ENCODE measurements at places on chromosomes 12 and 14.

GRCh38 chr14:32706721-32707519 is 231.8 kb upstream of the NPAS3 start:
- no peak for DNase-seq

- DNase-seq, result peak; percentile 12
Observed at GRCh38 chr14:106185837-106186233, 659.5 kb downstream of the TMEM121 start.

DNA sequence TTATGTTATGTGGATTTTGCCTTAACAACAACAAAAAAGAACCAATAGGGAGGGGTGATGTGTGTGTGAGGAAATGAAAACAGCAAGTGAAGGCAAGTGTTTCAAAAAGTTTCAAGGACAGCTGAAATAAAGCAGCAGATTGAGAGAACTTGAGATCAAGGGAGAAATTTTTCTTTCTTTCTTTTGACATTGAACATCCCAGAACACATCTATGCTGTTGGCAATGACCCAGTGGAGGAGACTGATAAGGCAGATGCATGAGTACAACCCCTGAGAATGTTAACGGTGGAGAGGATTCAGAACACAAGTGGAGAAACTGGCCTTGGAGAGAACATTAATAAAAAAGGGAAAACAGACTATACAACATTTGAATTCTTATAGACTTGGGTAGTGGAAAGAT is 2.9 kb downstream of the LLPH start:
- DNase-seq, result no peak

DNA sequence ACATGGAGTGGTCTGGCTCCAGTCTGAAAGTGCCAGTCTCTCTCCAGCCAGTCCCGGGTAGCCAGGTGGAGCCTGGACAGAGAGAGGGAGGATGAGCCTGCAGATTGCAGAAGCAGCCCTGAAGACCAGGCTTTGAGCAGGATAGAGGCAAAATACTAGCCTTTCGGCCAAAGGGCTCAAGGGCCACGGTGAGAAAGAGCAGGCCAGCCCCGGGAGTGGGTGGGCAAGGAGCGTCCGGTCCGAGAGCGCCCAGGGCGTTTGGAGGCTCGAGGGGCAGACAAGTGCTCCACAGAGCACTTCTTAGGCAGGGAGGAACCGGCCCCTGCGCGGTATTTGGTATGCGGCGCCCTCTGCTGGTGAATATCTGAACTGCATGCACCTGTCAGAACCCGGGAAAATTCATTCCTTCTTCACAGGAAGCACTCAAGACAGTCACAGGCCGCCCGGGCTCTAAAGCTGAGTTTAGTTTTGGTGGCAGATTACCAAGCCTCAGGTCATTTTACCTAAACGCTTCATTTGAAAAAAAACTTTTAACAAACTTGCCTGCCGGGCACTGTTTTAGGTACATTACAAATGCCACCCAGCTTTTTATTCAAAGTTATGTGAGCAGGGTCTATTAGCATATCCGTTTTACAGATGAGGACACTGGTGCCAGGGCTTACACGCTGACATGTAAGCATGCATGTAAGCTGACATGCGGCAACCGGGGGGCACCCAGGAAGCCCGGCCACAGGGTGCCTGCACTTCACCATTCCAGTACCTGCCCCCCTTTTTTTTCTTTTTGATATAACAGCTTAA is 21.0 kb upstream of the PSMC1 start:
- DNase-seq, result peak; percentile 85

- peak; percentile 48 for DNase-seq
Observed at GRCh38 chr12:41724216-41724615, 420.5 kb downstream of the GXYLT1 start.

GRCh38 chr12:40068416-40068815 is 37.5 kb downstream of the SLC2A13 start:
- no peak for DNase-seq

DNA sequence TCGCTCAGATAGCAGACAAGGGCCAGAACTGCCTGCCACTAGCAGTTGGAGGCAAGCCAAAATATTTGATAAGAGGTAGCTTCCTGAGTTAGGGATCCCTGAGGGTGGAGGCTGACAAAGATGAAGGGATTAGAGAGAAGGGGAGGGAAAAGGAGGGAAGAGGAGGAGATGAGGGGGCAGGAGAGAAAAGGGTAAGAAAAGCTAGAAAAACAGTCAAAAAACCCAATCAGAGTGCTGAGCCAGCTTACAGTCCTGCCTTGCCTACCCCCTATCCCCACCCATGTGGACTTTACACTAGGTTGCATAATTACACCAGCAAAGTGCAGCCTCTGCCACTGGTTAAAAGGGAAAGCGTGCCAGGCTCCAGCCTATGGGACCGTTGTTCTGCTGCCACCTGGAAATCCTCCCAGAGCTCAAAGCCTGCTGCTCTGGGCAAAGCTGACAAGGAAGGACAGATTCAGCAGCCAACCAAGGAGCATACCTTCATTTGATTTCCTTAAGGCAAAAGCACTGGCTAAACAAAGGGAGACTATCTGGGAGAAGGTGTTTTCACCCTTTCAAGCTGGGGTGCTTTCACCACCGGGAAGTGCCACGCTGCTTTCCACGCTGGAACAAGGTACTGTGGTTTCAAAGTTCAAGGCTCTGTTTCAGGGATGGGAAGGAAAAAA is 3.8 kb upstream of the NUMB start:
- peak; percentile 88 for DNase-seq

DNA sequence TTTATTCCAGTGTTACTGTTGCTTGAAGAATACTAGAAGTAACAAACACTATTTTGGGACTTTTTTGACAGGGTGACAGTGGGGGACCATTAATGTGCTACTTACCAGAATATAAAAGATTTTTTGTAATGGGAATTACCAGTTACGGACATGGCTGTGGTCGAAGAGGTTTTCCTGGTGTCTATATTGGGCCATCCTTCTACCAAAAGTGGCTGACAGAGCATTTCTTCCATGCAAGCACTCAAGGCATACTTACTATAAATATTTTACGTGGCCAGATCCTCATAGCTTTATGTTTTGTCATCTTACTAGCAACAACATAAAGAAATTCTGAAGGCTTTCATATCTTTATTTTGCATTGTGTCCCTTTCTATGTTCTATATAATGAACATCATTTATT is 44.5 kb downstream of the TMPRSS12 start:
- DNase-seq, result no peak

DNA sequence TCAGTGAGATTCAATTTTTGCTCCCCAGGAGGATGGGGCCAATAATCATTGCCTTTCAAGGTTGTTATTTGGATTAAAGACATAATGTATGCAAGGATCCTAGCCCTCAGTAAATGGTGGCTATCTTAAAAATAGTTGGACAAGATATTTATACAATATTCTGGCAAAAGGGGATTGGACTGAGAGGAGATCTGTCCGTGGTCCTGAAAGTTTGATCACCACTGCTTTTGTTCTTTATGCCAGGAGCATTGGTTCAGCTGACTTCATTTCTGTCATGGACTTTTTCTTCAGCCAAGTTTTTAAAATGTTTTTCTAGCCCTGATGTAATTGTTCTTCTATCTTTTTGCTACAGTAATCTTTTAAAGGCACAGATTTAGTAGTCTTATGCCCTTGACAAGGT is 70.2 kb upstream of the TCL1A start:
- DNase-seq, result peak; percentile 34

DNA sequence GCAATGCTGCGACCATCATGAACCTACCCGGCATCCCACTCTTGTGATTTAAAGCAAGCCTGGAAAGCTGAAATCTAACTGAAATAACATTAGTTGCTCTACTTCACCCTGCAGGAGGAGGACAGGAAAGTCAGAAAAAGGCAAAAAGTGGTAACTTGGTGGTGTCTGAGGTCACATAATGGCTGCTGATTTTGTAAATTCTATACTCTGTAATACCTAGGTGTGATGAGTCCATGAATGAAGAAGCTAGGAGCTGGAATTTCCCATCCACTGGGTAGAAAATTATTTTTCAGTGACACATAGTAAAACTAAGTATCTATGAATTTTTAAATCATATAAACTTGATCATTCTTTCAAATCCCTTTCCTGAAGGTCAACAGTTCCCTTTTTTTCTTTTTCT is 183.8 kb downstream of the FOXN3 start:
- DNase-seq, result no peak

- DNase-seq, result no peak
Observed at GRCh38 chr14:105389534-105389933, 8.8 kb upstream of the TEX22 start.

DNA sequence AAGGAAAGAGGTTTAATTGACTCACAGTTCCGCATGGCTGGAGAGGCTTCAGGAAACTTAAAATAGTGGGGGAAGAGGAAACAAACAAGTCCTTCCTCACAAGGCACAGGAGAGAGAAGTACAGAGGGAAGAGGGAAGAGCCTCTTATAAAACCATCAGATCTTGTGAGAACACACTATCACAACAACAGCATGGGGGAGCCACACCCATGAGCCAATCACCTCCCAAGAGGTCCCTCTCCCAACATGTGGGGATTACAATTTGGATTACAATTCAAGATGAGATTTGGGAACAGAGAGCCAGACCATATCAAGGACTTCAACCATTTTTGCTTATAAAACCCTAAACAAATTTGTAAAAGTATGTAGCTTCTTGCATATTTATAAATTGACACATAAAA is 45.8 kb downstream of the SLCO1C1 start:
- DNase-seq, result no peak

DNA sequence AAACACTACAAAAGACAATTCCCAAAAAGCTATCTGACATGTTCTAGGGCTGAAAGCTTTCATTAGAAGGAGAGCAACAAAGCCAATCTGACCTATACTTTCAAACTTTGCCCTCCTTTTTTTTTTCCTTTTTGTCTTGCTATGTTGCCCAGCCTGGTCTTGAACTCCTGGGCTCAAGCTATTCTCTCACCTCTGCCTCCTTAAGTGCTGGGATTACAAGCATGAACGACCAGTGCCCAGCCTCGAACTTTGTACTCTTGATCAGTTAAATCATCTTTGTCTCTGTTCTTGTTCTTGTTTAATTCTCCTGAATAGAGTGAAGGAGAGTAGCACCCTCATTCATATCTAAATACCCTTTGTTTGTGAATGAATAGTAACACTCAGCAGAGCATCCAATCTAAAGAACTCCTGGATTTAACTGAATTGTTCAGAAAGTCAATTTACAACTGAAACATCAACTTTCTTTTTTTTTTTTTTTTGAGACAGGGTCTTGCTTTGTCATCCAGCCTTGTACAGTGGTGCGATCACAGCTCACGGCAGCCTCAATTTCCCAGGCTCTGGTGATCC is 22.1 kb downstream of the ERP29 start:
- no peak for DNase-seq
